ENCODE measurements at places on chromosomes 2 and 18. TPM values are rescaled to one million over a fixed set of nuclear protein-coding genes. Genes with fewer than 3 reads are reported as not detected.

GRCh38 chr2:1736997-1737480 is 7.3 kb downstream of the PXDN start:
- no peak for DNase-seq

GRCh38 chr2:55732854-55733253 is 39.2 kb upstream of the PNPT1 start:
- DNase-seq = no peak

DNA sequence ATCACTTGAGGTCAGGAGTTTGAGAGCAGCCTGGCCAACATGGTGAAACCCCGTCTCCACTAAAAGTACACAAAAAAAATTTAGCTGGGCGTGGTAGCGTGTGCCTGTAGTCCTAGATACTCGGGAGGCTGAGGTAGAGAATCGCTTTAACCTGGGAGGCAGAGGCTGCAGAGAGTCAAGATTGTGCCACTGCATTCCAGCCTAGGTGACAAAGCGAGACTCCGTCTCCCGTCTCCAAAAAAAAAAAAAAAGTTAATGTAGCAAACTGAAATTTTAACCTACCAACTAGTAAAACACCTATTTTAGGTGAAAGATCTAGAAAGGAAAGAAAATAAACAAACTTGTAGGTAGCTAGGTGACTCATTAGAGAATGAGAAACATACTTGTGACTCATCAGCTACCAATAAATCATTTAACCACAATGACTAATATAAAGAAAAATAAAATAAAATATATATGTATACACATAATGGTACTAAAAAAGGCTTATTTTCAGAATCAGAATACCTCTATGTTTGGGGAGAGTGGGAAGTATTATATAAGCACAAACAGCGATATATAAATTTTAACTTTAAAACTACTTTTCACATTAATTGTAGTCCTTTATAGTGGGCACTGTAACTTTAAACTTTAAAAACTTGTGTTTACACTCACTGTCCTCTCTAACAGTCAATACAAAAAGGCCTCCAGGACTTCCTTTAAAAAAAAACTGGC is 36.6 kb downstream of the DARS1 start:
- DNase-seq = no peak

DNA sequence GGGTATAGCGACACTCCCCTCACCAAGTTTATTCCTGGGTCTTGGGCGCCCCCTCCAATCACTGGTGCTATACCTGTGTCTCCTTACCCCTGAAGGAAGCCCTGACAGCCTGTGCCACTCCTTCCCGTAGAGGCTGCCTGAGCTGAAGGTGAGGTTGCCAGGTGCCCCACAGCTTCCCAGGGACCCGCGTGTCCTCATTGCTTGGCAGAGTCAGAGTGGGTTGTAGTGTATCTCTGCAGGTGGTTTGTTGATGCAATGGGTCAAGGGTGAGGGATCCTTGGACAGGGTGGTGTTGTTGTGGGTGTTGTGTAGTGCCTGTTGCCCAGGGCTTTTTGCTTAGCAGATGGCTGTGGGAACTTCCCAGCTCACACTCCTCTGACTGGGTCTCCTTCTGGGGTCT is 438.7 kb upstream of the FSIP2 start:
- DNase-seq = no peak

DNA sequence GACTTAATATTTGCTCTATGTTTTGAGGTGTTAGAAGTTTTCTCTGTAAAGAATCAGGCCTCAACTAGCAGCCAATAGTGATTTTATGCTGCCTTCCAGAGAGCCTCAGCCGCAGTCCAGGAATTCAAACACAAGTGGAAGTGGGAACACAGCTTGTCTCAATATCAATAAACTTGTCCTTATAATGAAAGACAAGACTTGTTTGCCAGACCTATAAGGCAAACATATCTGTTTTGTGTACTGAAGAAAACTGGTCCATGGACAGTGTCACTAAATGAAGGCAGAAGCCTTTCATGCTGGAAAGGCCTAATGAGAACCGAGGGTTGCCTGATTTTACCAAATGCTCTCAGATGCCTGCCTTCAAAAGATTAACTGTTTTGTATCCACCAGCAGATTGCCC is 182.2 kb downstream of the EPHA4 start:
- DNase-seq = no peak

DNA sequence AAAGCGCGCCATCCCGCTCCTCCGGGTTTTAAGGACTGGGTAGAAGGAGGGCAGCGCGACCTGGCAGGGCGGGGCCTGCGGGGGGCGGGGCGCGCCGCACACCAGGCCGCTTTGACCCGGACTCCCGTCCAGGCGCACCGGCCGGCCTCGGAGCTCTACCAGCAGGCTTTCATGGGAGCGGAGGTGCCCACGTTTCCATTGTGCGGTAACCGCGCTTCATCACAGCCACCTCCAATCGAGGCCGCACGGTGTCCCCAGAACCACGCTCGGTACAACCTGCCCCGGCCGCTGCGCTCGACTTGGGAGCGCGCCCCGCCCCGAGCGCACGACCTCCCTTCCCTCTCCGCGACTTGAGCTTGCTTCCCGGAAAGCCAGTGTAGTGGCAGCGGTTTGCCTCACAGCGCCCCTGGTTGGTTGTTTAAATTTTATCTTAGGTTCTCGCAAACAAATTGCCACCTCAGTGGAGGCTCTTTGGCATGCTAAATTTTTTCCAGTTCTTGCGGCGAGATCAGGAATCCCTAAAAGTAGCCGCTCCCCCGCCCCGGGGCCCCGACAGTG is 280 bp upstream of the CYP1B1 start:
- DNase-seq = peak; percentile 13

Gene AGAP1
- 1.7 TPM for total RNA-seq

Gene DSC2
- total RNA-seq = 11.1 TPM

Gene RGPD3
- 3.9 TPM for total RNA-seq

Gene IL1RN
- 2.7 TPM for total RNA-seq

Gene MALL
- 1.2 TPM for total RNA-seq

Gene CD226
- 16.7 TPM for total RNA-seq

Measured in thymus (tissue), 14 donors.